ENCODE measurements at places on chromosomes 16 and 17.

GRCh38 chr16:1466968-1467521 is 7.8 kb downstream of the CLCN7 start:
- H3K27me3 ChIP-seq, result no peaks in the 10 kb centered on the region
- no peak overlapping the region for H3K27ac ChIP-seq
- H3K4me1 ChIP-seq, result peaks cover 4% of the 10 kb centered on the region
- no peak for DNase-seq
- H3K4me3 ChIP-seq, result no peak overlapping the region

GRCh38 chr17:44912763-44913544 is 2.3 kb downstream of the GFAP start:
- H3K27me3 ChIP-seq, result peaks cover 33% of the 10 kb centered on the region
- DNase-seq, result no peak
- peaks cover 17% of the 10 kb centered on the region for H3K4me1 ChIP-seq
- no peak overlapping the region for H3K4me3 ChIP-seq
- H3K36me3 ChIP-seq, result no peaks in the 10 kb centered on the region

GRCh38 chr16:13519871-13520270 is 400.1 kb upstream of the ERCC4 start:
- H3K27ac ChIP-seq, result no peak overlapping the region
- no peaks in the 10 kb centered on the region for H3K36me3 ChIP-seq
- DNase-seq, result no peak
- H3K27me3 ChIP-seq, result no peaks in the 10 kb centered on the region

- H3K4me3 ChIP-seq, result no peak overlapping the region
- H3K27me3 ChIP-seq, result peaks cover 2% of the 10 kb centered on the region
- H3K36me3 ChIP-seq, result peaks cover 14% of the 10 kb centered on the region
- no peak for DNase-seq
- peak overlapping the region; percentile 4 for H3K27ac ChIP-seq
- H3K4me1 ChIP-seq, result peaks cover 81% of the 10 kb centered on the region
These were observed 188.3 kb downstream of the SEC14L1 start for GRCh38 chr17:77328823-77329740.

GRCh38 chr17:60392845-60393702 is 1.1 kb upstream of the USP32 start:
- peak; percentile 44 for DNase-seq
- H3K27me3 ChIP-seq, result no peaks in the 10 kb centered on the region
- H3K36me3 ChIP-seq, result peaks cover 14% of the 10 kb centered on the region
- peak overlapping the region; percentile 94 for H3K4me3 ChIP-seq
